ENCODE measurements at places on chromosomes 12 and 14.

GRCh38 chr12:124190312-124191023 is 104.4 kb upstream of the RFLNA start:
- DNase-seq: no peak

DNA sequence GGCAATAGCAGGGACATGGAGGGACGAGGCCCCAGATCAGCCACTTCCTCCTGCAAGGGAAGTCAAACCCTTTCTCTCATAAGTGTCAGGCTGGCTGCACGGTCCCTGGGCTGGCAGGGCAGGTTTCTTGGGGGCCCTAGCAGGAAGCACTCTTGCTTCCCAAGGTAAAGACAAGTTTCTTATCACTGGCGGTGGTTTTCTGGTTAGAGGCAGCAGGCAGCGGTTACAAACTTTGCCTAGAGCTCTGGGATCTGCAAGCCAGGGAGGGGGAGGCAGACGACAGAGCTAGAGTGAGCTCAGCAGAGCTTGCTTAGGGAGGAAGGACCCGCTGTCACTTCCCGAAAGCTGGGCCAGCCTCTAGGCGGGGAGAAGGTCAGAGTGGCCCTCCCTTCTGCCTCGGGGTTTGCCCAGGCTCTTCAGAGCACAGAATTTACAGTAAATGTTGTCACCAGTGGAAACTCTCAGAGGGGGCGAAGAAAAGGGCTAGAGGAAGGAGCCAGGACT is 20.4 kb downstream of the BATF start:
- peak; percentile 40 for DNase-seq

DNA sequence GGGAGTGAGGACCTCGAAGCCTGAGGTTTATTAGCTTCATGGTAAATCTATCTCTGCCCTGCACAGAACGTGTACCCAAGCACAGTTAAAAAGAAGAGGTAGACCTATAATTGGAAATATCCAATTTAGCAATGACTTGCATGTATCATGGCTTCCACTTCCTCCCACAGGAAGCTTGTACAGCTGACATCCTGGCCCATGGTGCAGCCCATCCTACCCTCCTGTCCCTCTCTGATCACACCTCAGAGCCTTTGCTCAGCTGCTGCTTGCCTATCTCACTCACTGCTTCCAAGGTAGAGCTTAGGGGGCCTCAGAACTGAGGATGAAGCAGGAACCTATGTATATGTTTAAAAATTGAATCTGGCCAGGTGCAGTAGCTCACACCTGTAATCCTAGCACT is 4.3 kb upstream of the BCDIN3D start:
- DNase-seq: no peak

- no peak for DNase-seq
These were observed 41.9 kb downstream of the SPTLC2 start for GRCh38 chr14:77574446-77575115.

- no peak for DNase-seq
These were observed 32.4 kb downstream of the LTBP2 start for GRCh38 chr14:74579447-74580274.

GRCh38 chr12:7289743-7290142 is 14.1 kb upstream of the ACSM4 start:
- peak; percentile 20 for DNase-seq

GRCh38 chr12:53652366-53652765 is 23.5 kb downstream of the ATP5MC2 start:
- DNase-seq: no peak

DNA sequence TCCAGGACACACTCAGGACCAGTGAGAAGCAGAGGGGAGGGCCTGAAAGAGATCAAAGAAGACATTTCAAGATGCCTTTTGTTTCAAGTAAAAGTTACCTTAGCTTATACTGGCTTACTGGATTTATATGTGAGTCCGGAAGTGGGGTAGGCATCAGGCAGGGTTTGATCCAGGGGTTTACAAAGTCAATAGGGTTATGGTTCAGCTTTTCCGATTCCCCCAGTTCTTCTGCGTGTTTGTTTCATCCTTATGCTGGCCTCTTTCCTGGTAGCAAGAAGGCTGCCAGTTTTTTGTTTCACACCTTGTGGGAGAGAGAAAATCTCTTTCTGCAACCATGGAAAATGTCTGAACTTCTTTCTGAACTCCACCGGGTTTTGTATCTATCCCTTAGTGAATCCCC is 126.3 kb downstream of the ESRRB start:
- no peak for DNase-seq

Data from CMK (cell line).